Mammary epithelial cell (primary cell): ENCODE measurements at places on chromosomes 3 and 15.

- peak; percentile 10 for DNase-seq
Observed at GRCh38 chr15:65525622-65526021, 4.6 kb upstream of the HACD3 start.

DNA sequence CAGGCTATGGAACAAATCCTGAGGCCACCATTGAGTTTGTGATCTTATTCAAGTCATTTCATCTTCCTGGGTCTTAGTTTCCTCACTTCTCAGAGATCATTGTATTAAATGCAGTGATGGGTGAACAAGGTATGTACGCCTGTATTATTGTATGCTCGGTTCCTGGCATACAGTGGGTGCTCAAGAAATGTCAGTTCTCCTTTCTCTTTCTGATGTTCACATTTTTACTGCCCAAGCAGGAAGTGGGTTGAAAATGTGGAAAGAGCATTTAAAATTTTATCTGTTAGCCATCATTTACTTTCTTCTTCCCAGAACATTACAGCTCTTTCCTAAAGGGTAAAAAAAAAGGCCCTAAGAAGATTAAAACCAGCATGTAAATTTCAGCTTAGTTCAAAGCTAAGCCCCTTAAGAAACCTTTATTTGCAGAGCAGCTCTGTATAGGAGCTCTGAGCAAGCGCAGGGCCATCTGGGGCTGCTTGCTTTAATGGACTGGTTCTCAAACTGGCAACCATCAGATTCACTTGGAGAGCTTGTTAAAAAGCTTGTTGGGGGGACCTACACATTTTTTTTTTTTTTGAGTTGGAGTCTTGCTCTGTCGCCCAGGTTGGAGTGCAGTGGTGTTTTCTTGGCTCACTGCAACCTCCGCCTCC, 179.4 kb downstream of the CHST2 start:
- no peak for DNase-seq

- DNase-seq = no peak
Observed at GRCh38 chr15:31102039-31102321, 455 bp upstream of the TRPM1 start.

- DNase-seq = no peak
Observed at GRCh38 chr3:139455206-139455605, 21.1 kb downstream of the RBP2 start.

DNA sequence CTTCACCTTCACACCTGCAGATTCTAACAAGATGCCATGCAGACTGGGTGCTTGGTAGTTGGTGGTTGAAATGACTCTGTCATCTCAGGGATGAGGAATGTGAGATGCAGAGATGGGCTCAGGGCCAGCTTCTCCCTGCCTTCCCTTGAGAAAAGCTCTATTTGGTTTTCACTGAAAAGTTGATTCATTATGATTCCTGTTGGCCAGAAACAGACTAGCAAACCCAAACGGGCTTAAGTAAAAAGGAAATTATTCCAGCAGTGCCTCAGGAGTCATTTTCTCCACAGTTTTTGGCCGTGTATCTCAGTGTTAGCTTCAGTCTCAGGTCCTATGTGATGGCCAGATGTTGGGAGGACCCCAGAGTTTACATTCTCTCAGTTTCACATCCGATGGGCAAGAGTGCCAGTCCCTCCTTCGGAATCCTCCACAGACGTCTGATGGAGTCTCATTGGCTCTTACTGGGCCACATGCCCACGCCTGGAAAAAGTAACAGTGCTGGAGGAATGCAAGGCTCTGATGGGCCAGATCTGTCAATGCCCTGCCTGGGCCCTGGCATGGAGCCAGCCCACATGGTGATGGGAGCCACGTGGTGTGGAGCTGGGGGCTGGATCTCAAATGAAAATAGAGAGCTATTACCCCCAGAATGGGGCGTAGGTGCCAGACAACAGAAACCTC, 22.3 kb upstream of the SACM1L start:
- peak; percentile 75 for DNase-seq

DNA sequence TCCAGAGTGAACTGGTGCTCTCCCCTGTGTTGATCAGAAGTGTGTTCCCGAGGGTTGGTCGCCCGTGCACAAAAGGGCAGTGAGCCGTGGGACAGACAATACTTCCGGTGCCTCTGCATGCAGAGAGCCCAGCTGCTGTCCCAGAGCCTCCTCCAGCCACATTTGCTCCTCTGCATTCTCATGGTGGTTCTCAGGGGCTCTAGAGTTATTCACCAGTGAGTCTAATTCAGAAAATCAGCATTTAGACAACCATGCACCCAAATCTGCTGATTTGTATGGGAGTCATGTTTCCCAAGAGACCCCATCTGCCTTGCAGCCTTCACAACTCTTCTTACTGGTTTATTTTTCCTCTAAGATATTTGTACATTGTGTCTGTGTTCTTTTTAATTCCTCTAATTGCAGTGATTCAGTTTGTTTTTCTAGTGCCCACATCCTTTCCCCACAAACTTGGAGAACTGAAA, 107.0 kb upstream of the SPRED1 start:
- DNase-seq = no peak

GRCh38 chr3:196654006-196654734, 14.7 kb downstream of the NRROS start:
- peak; percentile 68 for DNase-seq

DNA sequence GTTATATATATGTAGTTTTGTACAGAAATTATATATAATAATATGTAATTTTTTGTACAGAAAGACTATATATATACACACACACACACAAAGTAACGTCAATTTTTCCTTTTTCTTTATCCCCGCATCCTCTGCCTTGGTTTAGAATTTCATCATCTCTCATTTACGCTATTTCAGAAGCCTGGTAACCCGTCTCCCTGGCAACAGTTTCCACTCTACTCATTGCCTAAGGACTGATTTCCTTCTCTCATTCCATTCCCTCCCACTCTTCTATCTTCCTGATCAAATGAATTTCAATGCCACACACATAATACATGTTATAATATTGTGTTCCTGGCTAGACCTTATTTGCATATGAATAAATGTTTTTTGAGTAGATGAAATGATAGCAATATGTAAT, 47.8 kb upstream of the NDN start:
- no peak for DNase-seq

GRCh38 chr3:87136066-87136596, 91.0 kb upstream of the CHMP2B start:
- DNase-seq = no peak

GRCh38 chr3:182740710-182741109, 52.6 kb upstream of the ATP11B start:
- DNase-seq = peak; percentile 75

- DNase-seq = no peak
Observed at GRCh38 chr3:132822266-132822665, 100.1 kb upstream of the NPHP3 start.

DNA sequence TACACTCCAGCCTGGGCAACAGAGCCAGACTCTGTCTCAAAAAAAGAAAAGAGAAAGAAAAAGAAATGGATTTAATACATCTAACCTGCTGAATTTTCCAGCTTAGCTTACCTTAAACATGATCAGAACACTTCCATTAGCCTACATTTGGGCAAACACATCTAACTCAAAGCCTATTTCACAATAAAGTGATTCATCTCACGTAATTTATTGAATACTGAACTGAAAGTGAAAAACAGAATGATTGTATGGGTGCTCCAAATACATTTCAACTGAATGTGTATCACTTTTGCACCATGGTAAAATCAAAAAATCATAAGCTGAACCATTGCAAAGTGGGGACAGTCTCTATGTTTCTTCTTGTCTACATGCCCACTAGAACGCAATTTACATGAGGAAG, 9.0 kb downstream of the PIK3R4 start:
- DNase-seq = no peak

DNA sequence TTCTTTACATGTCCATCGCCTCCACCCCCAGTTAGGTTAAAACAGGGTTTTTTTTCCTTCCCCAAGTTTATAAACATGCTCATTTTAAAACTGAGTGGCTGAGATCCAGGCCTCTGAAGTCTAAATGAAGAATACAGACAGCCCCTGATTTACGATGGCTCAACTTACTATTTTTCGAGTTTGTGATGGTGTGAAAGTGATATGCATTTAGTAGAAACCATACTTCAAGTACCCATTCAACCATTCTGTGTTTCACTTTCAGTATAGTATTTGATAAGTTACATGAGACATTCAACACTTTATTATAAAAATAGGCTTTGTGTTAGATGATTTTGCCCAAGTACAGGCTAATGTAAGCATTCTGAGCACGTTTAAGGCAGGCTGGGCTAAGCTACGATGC, 30.5 kb upstream of the GNB5 start:
- no peak for DNase-seq

DNA sequence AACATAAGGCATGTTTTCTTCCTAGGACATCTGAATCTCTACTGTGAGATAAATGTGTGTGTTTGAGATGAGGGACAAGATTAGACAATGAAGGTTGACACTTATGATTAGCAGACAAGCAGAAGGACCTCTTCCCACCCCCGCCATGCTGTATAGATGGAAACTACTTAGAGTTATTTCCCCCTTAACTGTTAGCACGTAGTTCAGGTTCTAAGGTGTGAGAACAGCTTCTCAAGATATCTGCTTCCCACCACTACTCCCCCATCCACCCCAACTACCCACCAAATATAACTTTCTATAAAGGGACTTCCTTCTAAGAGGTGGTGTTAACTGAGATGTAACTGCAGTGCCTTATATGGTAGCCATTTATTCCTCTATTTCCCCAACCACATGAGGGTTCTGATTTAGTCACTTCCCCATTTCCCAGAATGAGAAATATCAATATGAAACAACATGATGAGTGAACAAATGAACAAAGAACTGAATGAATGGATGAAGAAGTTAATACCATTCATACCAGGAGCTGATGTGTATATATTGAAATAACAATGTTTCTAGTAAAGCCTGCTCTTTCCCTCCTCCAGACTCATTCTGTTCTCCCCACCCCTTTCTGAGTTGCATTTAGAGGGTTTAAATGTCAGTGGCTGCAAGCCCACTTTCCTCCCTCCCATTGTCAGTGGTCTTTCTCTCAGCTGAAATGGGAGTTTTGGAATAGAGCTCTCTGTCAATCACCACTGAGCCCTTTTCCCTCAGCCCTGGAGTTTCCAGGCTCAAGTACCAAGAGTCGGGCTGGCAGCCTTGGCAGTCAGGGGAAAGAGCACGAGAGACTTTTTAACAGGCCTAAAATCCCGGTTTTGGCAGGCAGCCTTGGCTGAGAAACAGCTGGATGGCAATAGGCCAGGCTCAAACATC, 7.7 kb upstream of the RFTN1 start:
- DNase-seq = no peak

DNA sequence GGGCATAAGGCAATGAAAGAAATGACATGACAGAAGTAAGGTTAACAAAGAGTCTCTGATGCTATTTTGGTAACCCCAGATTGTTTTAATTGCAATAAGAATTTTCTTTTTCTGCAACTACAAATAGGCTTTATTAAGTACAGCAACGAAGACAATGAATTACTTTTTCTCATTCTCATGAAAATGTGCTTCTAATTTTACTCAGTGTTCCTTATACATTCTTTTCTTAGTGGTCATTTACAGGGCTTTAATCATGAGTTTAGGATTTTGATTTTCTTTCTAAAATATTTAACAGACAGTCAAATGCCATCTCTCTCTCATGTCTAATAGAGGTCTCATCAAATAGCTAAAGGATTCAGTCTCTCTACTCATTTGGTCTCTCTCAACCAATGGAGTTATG, 452.1 kb downstream of the RAP2B start:
- no peak for DNase-seq

GRCh38 chr15:85403745-85404144, 23.3 kb downstream of the AKAP13 start:
- peak; percentile 56 for DNase-seq

DNA sequence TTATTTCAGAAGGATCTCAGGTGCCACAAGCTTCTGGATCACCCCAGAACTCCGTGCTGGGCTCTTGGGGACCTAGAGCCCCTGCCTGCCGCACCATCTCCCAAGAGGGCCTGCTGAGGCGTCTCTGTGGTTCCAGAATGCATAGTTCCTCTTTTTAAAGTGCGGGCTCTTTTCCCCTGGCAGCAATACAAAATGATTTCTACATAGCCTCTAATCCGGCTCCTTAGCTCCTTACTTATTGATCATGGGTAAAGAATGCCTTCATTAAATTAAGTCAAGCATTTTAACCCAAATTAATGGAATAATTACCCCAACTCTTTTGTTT, 121.9 kb downstream of the ATP10A start:
- DNase-seq = no peak

GRCh38 chr3:40828741-40829415, 304.1 kb downstream of the ZNF621 start:
- DNase-seq = peak; percentile 92

DNA sequence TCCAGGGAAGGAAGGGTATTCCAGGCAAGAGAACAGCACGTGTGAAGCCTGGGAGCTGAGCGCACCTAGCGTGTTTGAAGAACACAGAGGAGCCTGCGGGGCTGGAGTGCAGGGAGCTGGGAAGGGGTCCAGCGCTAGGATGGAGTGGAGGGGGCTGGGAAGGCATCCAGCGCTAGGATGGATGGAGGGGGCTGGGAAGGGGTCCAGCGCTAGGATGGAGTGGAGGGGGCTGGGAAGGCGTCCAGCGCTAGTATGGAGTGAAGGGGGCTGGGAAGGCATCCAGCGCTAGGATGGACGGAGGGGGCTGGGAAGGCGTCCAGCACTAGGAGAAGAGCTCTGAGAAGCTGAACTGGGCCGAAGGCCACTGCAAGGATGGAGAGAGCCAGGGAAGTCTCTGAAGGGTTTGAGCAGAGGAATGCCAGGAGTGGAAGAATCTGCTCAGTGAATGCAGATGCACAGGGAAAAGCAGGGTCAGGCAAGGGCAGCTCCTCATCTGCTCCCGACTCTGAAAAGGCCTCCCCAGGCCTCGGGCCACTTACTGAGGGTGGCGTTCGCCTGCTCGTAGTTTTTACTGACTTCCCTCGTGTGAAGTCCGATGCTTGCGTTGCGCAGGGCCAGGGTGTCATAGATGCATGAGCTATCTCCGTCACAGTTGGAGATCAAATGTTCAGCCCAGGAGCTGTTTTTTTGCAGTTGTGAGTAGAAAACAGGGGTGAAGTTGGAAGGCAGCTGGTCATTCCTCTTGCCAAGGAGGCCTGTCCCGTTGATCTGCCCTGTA, 39.8 kb downstream of the MUC20 start:
- DNase-seq = no peak

GRCh38 chr15:93613386-93613785, 524.4 kb upstream of the RGMA start:
- no peak for DNase-seq

- DNase-seq = no peak
Observed at GRCh38 chr3:13069495-13069894, 3.7 kb downstream of the IQSEC1 start.

GRCh38 chr3:123034120-123034519, 6.6 kb upstream of the SEMA5B start:
- DNase-seq = no peak

DNA sequence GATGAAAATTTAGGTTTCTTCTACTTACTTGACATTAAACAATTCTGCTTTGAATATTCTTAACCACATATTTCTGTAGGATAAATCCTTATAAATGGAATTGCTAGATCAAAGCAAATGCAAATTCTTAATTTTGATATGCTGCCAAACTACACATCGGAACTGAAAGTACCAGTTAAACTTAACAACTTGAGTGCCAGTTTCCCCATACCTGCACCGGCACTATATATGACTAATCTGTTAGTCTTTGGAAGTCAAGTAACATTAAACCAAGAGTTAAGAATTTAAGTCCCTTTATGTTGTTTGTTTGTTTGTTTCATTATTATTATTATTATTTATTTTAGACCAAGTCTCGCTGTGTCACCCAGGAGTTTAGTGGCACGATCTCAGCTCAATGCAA, 103.9 kb upstream of the AKAP13 start:
- no peak for DNase-seq
